ENCODE measurements at places on chromosomes 5 and 9. TPM values are rescaled to one million over a fixed set of nuclear protein-coding genes. Genes with fewer than 3 reads are reported as not detected.
A peak's percentile ranks its signal among the peaks of the same experiment; 100 is the strongest.

RAB3C gene
- 0.24 TPM for total RNA-seq

WNT8A gene
- not detected for total RNA-seq

DNA sequence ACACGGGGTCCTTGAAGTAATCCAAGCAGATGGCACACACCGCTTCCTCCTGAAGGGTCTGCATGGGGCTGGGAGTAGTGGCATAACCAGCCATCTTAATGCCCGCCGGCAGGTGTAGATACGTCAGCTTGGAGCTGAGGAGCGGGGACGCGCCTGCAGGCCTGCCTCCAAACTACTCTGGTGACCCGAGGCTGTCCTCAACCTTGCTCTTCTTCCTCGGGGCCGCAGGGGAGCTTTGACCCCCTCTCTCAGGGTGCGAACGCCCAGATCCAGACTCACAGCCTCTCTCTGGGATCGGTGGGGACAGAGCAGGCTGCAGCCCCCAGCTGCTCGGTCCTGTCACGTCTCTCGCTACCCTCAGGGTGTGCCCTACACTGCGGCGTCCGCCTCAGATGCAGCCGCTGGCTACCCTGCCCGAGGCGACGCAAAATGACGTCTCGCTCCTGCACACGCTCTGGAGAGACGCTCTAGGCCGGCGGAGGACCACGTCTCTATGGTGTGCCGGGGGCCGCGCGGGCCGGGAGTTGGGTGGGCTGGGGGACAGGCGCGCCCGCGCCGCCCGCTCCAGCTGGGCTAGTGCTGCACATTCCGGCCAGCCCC lies at the start of gene TRIM52:
TSS of gene TRIM52 (minus strand) at position 424 of the 600 bp plus-strand sequence. CDS start at position 94, 330 bp downstream.
- DNase-seq: peak; percentile 95

DNA sequence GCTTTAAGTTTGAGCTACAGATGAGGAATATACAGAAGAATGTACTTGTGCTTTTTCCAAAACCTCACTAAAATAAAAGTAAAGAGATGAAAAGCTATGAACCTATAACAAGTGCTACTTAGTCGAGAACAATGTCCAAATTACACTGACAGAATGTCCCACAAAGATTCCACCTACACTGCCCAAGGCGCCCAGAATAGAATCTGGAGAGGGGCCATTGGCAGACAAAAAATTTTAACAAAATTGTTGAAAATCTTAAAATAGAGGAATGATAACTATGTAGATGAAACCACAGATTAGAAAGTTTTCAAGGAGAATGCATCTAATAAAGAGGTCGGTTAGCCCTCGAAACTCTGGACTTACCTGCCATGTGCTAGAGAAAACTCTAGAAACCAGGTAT lies 235.3 kb downstream of the CETN3 start:
- no peak for DNase-seq

GRCh38 chr5:11040345-11040744 lies 279.3 kb upstream of the DAP start:
- DNase-seq: no peak

- peak; percentile 27 for DNase-seq
Measured at GRCh38 chr9:93807166-93808074, 147.7 kb downstream of the BARX1 start.
